ENCODE measurements at places on chromosomes 5 and 9.

DNA sequence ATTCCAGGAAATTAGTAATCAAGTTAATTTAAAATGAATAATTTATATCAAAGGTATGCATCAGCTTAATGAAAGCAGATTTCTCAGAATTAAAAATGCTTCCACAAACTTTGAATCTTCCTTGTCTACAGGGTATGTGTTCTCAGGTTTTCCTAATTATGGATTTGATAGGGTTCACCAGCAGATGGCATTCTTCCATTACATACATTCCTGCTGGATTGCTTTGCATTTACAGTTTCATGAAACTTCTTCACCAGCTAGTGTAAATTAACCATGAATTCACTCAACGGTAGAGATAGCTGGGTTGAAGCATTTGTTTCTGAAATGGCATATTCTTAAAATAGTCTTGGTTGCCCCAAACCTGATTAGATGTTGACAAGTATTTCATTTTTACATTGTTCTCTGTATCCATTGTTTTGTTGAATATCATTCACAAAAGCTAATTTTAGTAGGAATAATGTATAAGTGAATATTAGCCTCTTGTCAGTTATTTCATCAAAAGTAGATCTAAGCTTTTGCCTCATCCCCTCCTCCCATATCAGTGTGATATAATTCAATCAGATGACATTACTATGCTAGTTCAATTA, 68.7 kb upstream of the WDR41 start:
- DNase-seq: no peak

GRCh38 chr5:136620016-136620419, 254.7 kb upstream of the TRPC7 start:
- DNase-seq: no peak

GRCh38 chr5:135203593-135204036, 169.6 kb upstream of the PITX1 start:
- no peak for DNase-seq

DNA sequence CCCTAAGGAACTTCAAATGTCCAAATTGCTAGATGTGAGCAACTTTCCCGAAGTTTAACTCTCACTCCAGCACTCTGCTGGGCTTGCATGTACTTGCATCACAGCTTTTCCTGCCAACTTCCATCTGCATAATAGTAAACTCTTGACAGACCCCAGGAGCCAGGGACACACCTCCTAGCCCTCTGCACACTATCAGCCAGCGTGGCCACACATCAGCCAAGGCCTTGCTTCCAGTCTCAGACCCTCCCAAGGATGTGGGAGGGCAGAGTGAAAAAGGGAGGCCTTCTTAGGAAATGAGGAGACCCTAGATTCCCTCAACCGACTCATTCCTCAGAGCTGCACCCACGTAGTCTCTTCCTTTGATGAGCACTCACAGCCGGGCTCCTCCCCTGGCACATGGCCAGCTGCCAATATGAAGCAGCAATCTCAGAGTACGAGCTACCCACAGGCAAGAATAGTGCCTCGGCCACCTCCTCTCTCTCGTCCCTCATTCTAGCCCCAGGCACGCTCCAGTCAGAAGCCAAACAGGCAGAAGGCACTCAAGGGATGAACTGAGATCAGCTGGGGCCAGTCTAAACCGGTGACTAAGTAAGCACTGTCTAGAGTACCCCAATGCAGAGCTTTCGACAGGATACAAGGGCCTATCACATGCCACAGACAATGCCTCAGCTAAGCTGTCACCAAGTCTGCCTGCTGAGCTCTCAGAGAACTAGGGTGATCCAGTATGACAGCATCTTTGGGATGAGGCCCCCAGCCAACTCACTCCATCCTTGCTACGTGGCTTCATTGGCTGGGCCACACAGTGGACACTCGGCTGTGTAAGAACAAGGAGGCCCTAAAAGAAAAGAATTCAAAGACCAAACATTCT, 2.3 kb downstream of the P4HA2 start:
- DNase-seq: no peak

DNA sequence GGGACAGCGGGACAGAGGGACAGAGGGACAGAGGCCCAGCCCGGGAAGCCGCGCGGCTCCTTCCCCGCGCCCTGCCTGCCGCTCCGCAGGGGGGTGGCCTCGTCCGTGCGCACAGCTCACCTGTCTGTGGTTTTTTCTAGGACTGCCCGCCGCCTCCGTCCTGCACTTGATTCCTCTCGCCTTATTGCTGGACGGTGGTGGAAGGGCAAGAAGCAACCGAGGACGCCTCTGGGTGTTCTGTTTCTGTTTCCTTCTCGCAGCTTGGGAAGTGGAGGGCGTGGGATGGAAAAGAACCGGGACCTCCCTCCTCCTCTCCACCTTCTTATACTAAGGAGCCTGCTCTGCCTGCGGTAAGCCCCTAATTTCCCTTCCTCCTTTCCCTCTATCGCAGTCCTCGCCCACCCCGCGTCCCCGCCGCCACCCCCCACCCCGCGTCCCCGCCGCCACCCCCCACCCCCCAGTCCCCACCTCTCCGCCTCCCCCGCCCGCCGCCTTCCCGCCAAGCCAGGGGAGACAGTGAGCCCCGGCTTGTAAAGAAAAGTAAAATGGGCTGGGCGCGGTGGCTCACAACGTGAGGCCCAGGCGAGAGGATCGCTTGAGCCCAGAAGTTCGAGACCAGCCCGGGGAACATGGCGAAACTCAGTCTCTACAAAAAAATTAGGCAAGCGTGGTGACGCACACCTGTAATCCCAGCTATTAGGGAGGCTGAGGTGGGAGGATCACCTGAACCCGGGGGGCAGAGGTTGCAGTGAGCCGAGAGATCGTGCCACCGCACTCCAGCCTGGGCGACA, 9.6 kb upstream of the FLT4 start:
- no peak for DNase-seq

DNA sequence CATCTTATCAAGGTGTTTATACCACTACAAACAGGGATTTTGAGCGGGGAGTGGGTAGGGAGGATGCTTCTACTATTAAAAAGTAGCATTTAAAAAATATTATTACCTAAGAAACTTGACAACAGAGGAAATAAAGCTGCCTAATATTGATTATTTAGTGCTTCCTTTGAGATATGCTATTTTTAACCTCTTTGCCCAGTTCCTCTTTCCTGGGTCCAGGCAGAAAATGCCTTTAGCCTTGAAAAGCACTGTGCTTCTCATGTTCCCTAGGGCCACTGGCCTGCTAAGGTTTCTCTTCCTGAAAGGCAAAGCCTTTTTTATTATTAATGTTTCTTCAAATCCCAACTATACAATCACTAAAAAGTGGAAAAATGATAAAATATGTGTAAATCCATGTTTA, 217.2 kb upstream of the HAPLN1 start:
- DNase-seq: no peak

DNA sequence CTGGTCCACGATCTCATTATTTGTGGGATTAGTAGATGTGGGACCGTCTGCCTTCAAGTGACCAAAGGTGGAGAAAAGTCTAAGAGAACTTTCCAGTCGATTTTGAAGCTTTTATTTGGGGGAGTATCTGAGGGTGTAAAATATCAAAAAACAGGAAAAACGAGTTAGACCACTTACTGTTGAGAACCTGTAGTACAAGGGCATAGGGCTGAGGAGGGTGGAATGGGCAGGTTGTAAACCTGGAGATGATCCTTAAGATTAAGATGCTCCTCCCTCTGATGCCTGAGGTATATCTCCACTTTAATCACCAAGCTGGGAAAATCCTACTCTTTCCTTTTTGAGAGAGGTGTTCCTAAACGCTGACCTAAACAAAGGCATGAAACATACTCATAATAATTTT, 32.0 kb upstream of the GTF2H2C start:
- DNase-seq: no peak

GRCh38 chr5:65013166-65013565, 244.4 kb downstream of the CWC27 start:
- DNase-seq: no peak

DNA sequence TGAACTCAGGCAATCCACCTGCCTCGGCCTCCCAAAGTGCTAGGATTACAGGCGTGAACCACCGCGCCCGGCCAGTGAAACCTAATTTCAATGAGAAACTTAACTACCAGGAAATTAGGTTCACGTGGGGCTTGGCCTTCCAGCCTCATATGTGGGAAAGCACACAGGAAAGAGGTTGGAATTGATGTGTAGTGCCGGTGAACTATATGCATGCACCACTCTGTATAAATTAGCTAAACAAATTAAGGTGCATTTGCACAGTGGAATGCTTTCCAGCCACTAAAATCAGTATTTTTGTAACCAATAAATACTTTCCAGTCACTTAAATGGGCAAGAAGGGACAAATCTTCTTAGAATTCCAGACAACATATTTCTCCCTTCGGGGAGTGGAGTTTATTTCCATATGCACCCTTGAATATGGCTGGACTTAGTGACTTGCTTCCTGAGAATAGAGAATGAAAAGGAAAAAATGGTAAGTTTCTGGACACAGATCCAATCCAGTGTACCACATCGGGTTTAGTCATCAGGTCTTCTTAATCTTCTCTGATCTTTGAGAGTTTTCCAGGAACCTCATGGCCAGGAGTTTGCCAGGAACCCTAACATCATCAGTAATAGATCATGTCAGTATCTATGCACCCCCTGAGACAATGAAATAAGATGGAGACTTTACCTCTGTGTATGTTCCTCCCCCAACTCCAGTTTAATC, 24.9 kb downstream of the ATOX1 start:
- DNase-seq: no peak

GRCh38 chr5:180103487-180104167, 32.1 kb upstream of the RNF130 start:
- no peak for DNase-seq

DNA sequence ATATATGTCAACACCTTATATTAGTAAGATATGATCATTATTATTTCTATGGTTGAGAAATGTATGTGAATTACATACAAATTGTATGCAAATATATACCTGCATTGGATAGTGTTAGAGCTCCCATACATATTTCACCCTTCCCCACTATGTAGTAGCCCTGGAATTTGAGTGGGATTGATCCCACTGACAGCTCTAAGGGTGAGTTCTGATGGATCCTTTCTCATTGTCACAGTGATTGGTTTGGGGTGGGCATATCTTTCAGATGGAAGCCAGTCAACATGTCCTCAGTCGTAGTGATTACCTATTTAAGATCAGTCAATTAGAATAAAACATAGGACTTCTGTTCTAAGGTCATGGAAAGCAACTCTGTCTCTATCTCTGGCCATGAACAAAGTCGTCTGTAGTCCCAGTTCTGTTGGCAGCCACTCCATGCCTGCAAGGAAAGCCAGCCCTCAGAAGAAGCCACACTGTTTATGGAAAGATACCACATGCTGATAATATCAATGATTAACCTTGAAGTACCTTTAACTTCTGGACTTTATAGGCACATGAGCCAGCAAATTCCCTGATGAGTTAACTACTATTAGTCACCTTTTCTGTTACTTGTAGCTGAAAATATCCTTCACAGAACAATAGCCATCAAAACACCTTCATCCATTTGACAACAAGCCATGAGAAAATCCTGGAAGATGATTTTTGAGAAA, 5.1 kb upstream of the CCDC192 start:
- DNase-seq: no peak
